Memory B cell (primary cell): ENCODE measurements at places on chromosomes 7 and 10.
A peak's percentile ranks its signal among the peaks of the same experiment; 100 is the strongest.

- peaks cover 11% of the 10 kb centered on the region for H3K36me3 ChIP-seq
- H3K27ac ChIP-seq = no peak overlapping the region
- H3K27me3 ChIP-seq = no peaks in the 10 kb centered on the region
- no peaks in the 10 kb centered on the region for H3K4me1 ChIP-seq
These were observed 11.5 kb downstream of the PMS2 start for GRCh38 chr7:5997210-5997808.

GRCh38 chr10:71367271-71367670 lies 29.4 kb upstream of the CDH23 start:
- H3K27ac ChIP-seq = no peak overlapping the region
- no peaks in the 10 kb centered on the region for H3K27me3 ChIP-seq
- no peak for DNase-seq

GRCh38 chr10:12322583-12323131 lies 26.7 kb upstream of the CAMK1D start:
- H3K36me3 ChIP-seq = no peaks in the 10 kb centered on the region
- H3K27me3 ChIP-seq = no peaks in the 10 kb centered on the region
- H3K27ac ChIP-seq = peak overlapping the region; percentile 72
- peaks cover 15% of the 10 kb centered on the region for H3K4me1 ChIP-seq
- peak overlapping the region; percentile 29 for H3K4me3 ChIP-seq

- H3K27me3 ChIP-seq = peaks cover 23% of the 10 kb centered on the region
- H3K4me1 ChIP-seq = no peaks in the 10 kb centered on the region
- H3K36me3 ChIP-seq = no peaks in the 10 kb centered on the region
- H3K4me3 ChIP-seq = no peak overlapping the region
- no peak for DNase-seq
These were observed 53.2 kb upstream of the ABLIM1 start for GRCh38 chr10:114711176-114711868.

DNA sequence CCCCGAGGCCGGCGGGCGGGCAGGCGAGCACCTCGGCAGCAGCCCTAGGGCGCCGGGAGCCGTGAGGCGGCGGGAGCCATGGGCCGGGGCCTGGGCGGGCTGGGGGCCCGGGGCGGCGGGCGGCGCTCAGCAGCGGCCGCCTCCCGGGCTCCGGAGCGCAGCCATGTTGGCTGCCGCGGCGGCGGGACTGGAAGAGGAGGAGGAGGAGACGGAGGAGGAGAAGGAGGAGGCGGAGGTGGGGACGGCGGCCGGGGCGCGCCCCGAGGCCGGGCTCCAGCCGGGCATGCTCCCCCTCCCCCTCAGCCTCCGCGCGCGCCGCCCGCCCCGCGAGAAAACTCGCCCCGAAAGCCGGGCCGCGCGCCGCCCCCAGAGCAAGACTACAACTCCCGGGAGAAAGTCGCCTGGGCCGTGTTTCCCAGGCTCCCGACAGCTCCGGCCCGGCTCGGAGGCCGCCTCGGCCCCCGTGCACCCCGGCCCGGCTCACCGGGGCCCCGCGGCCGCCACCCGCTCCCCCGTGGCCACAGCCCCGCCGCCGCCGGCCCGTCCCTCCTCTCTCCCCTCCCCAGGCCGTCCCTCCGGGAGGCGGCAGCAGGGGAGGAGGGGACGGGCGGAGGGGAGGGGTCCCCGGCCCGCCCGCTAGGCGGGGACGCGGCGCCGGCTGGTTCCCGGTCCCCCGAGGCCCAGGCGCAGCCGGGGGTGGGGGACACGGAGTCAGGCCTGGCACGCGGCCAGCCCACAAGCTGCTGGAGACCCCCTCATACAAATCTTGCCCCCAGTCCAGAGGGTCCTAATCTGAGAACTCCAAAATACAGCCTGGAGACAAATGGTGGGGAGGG lies at the start of gene DLG5:
TSS of gene DLG5 (minus strand) at position 190 of the 836 bp plus-strand sequence. CDS start 235 bp downstream, outside the sequence.
- H3K36me3 ChIP-seq = no peaks in the 10 kb centered on the region
- peaks cover 3% of the 10 kb centered on the region for H3K4me1 ChIP-seq
- H3K4me3 ChIP-seq = peak within 1 kb of the TSS; percentile 71
- H3K27me3 ChIP-seq = peaks cover 23% of the 10 kb centered on the region
- H3K27ac ChIP-seq = no peak within 1 kb of the TSS
